T-cell (primary cell): ENCODE measurements at places on chromosomes 7 and 10. TPM values are rescaled to one million over a fixed set of nuclear protein-coding genes. Genes with fewer than 3 reads are reported as not detected.

DNA sequence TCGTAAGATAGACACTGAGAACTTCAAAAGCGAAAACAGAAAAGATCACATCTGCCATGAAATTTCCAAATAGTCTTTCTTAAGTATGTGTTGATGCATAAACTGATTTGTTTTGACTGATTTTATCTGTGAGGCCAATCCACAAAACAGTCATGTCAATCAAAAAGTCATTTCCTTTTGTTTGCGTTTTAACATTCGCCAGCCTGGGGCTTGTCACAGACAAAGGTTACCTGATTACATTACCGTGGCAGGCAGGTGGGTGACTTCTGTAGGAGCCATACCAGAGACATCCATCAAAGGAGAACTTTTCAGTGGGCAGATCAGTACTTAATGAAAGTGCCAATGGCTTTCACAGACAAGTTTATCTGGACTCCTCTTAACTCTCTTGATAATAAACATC, 45.5 kb upstream of the BET1 start:
- DNase-seq: no peak

GRCh38 chr10:17216901-17217395, 11.1 kb upstream of the VIM start:
- no peak for DNase-seq

DNA sequence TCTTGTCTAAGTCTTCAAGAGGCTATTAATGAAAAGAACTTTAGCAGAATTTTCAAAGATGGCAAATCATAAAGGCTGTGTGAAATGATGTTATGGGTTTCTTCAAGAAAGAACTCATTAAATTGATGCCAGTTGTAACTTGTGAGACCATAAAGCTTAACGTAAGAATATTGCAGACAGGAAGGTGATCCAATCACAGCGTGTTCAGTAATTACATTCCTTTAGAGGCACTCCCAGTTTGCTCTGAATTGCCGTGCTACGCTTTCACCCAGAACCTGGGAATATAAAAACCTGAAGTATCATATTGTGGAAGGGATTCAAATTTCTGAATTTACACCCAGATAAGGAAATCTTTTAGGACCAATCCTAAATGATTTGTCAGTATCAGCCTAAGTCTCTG, 64.1 kb upstream of the ITGB1 start:
- DNase-seq: no peak

PDK4 gene
- not detected for total RNA-seq

GRCh38 chr7:99473315-99473596, 566 bp downstream of the ZNF789 start:
- no peak for DNase-seq

GRCh38 chr10:94936721-94937120, 1.7 kb upstream of the CYP2C9 start:
- DNase-seq: no peak

DNA sequence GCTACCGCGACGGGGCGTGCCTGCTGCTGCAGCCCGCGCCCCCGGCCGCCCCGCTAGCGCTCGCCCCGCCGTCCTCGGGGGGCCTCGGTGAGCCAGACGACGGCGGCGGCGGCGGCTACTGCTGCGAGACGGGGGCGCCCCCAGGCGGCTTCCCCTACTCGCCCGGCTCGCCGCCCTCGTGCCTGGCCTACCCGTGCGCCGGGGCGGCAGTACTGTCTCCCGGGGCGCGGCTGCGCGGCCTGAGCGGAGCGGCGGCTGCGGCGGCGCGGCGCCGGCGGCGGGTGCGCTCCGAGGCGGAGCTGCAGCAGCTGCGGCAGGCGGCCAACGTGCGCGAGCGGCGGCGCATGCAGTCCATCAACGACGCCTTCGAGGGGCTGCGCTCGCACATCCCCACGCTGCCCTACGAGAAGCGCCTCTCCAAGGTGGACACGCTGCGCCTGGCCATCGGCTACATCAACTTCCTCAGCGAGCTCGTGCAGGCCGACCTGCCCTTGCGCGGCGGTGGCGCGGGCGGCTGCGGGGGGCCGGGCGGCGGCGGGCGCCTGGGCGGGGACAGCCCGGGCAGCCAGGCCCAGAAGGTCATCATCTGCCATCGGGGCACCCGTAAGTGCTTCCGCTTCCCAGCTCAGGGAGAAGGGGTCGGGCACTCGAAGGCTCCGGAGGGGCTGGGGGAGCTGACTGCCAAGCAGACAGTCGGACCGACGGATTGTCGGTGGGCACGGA, 761 bp downstream of the PTF1A start:
- DNase-seq: no peak

PDE1C gene
- not detected for total RNA-seq
